SK-N-SH (cell line): ENCODE measurements at places on chromosomes 3 and 15. TPM values are rescaled to one million over a fixed set of nuclear protein-coding genes. Genes with fewer than 3 reads are reported as not detected.

Gene UCN2
- 0.50 and 0.69 TPM in 2 replicates for polyA plus RNA-seq

DNA sequence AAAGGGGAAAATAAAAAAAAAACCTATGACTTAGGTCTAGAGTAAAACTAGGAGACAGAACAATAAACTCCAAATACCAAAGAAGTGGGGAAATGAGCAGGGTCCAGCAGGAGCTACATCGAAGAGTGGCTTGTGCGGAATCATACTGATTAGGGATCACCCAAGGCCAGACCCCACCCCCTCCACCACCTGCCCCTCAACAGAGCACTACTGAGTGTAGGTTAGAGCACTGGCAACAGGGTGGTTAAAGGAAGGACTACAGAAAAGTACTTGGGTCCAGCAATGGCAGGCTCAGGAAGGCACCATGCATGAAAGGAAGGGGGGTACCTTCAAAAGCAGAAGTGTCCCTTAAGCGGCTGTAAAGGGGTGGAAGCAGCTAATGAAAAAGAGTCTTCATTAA is 96.2 kb downstream of the UBE3A start:
- H3K4me3 ChIP-seq = no peak overlapping the region
- peaks cover 47% of the 10 kb centered on the region for H3K36me3 ChIP-seq
- no peaks in the 10 kb centered on the region for H3K27me3 ChIP-seq

DNA sequence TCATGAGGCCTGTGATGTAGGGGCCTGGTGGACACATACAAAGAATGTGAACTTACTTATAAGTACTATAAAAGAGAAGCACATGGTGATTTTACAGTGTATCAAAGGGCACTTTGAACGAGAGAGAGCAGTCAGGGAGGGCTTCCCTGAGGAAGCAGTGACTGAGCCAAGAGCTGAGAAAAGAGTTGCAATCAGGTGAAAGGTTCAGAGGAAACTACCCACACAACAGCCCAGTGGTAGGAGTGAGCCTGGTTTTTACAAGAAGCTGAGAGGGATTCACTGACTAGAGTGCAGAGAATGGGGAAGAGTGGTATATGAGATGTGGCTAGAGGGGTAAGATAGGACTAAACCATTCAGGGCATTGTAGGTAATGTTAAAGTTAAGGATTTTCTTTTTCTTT is 57.1 kb downstream of the CALML4 start:
- DNase-seq = no peak
- no peak overlapping the region for H3K4me3 ChIP-seq

DNA sequence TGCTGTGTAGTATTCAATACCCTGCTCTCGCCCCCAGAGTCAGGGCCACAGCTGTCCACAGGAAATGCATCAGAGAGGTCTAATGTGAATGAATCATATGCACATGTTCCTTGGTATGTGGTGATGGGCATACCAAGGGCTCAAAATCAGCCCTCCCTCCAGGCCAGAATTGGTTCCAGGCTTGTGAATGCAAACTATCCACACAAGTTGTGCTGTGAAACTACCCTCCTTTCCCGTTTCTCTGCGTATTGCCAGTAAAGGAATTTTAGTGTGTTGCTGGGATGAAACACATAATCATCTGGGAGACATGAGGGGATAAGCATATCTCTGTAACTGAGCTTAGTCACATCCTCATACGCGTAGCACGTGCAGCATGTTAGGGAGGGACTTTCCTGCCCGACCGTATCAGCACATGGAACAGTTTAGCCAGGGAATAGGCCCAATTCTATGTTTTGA is 9.2 kb upstream of the MME start:
- H3K4me3 ChIP-seq = no peak overlapping the region
- H3K4me1 ChIP-seq = peaks cover 12% of the 10 kb centered on the region; the same call in 1 of the 2 replicates
- H3K36me3 ChIP-seq = no peaks in the 10 kb centered on the region
- peak; percentile 20 for DNase-seq
- H3K27me3 ChIP-seq = no peaks in the 10 kb centered on the region

DNA sequence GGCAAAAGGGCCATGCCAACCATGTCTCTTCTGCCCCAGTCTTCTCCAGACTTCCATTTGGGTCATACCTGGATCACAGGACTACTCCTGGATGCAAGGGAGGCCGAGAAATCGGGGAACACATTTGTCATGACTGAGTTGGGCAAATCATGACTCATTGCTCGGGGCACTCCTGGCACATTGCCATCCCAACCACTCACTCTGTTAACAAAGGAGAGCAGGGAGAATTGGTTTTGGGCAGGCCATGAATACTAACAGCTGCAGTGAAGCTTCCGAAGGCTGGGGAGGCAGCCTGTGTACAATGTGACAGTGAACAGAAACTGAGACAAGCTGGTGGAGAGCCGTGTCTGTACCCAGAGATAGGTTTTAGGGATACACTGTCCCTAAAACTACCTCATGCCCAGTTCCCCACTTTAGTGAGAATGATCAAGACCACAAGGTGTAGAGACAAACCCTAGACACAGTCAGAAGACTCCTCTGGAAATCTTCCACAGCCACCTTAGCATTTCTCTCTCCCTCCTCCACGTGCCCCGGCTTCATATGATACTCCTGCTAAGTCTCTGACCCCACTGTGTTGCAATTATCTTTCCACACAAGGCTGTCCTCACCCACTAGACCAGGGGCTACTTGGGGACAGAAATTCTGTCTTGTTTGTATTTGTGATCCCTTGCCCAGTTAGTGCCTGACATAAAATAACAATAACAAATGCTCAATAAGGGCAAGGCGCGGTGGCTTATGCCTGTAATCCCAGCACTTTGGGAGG is 10.5 kb upstream of the BUB1B start:
- DNase-seq = no peak
- no peak overlapping the region for H3K27ac ChIP-seq
- H3K36me3 ChIP-seq = no peaks in the 10 kb centered on the region
- no peak overlapping the region for H3K4me3 ChIP-seq
- peaks cover 4% of the 10 kb centered on the region; the same call in 1 of the 2 replicates for H3K4me1 ChIP-seq

DNA sequence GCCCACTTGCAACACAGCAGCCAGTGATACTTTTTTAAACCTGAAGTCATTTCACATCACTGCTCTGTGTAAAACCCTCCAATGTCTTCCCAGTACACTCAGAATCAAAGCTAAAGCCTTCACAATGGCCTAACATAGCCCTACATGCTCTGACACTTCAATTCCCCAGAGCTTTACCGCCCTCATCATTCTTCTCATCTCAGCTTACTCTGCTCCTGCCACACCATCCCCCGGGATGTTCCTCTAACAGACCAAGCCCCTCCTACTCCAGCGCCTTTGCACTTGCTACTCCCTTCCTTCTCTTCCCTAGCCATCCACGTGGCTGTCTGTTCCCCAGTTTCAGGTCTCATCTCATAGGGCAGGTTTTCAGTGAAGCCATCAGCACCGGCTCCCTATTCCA is 194.0 kb downstream of the SSR3 start:
- no peaks in the 10 kb centered on the region for H3K27me3 ChIP-seq
- no peak overlapping the region for H3K27ac ChIP-seq
- DNase-seq = no peak
- no peak overlapping the region for H3K4me3 ChIP-seq

- DNase-seq = peak; percentile 88
- H3K4me3 ChIP-seq = no peak overlapping the region
- H3K36me3 ChIP-seq = no peaks in the 10 kb centered on the region
- H3K27me3 ChIP-seq = no peaks in the 10 kb centered on the region
These were observed 44.8 kb downstream of the CYP11A1 start for GRCh38 chr15:74322558-74323180.

GRCh38 chr15:67882487-67883233 is 42.8 kb upstream of the RNU6-1 start:
- H3K27ac ChIP-seq = peak overlapping the region; percentile 26; the same call in 1 of the 2 replicates
- no peaks in the 10 kb centered on the region for H3K36me3 ChIP-seq
- H3K4me1 ChIP-seq = peaks cover 6% of the 10 kb centered on the region
- H3K4me3 ChIP-seq = no peak overlapping the region

DNA sequence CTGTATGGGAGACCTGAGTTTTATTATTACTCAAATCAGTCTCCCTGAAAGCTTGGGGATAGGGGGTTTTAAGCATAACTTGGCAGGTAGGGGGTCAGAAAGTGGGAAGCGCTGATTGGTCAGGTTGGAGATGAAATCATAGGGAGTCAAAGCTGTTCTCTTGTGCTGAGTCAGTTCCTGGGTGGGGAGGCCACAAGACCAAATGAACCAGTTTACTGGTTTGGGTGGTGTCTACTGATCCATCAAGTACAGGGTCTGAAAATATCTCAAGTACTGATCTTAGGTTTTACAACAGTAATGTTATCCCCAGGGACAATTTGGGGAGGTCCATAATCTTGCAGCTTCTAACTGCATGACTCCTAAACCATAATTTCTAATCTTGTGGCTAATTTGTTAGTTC is 17.8 kb upstream of the IQCF6 start:
- no peaks in the 10 kb centered on the region for H3K36me3 ChIP-seq
- H3K4me3 ChIP-seq = no peak overlapping the region
- no peaks in the 10 kb centered on the region for H3K4me1 ChIP-seq
- H3K27me3 ChIP-seq = no peaks in the 10 kb centered on the region; the same call in 1 of the 2 replicates

DNA sequence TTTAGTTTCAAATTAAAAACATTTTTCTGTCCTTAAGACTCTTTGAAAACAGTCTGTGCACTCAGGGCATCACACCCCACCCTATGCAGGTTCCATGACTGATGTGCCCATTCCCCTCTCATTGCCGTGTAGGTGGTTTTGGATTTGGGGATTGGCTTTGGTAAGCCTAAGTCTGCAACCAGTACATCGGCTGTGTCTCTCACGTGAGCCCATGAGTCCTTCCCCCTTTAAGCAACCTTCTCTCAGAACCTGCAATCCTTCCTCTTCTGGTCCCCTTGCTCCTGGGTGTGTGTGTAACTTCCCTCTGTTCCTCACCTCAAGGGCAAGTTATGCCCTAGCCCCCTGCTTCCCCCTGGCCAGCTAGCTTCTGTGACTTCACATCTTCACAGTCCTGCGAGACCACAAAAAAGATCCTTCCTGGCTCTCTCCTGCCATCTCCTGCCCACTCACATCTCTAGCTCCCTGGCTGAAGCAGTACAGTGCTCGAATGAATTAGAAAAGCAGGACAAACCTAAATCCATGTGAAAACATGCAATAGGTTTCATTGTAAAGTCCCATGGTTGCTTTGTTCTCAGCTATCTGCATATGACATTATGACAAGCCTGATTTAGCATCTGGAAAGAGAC is 126.7 kb downstream of the UACA start:
- no peaks in the 10 kb centered on the region for H3K27me3 ChIP-seq
- DNase-seq = peak; percentile 46
- no peaks in the 10 kb centered on the region for H3K36me3 ChIP-seq
- no peak overlapping the region for H3K4me3 ChIP-seq
- H3K27ac ChIP-seq = no peak overlapping the region

- no peak overlapping the region for H3K27ac ChIP-seq
- DNase-seq = no peak
- H3K4me1 ChIP-seq = no peaks in the 10 kb centered on the region
These were observed 535.1 kb upstream of the NR2F2 start for GRCh38 chr15:95795386-95795785.

Gene RNU5B-1
- not detected in 2 replicates for polyA plus RNA-seq

Gene ATP13A5
- not detected in 2 replicates for polyA plus RNA-seq

DNA sequence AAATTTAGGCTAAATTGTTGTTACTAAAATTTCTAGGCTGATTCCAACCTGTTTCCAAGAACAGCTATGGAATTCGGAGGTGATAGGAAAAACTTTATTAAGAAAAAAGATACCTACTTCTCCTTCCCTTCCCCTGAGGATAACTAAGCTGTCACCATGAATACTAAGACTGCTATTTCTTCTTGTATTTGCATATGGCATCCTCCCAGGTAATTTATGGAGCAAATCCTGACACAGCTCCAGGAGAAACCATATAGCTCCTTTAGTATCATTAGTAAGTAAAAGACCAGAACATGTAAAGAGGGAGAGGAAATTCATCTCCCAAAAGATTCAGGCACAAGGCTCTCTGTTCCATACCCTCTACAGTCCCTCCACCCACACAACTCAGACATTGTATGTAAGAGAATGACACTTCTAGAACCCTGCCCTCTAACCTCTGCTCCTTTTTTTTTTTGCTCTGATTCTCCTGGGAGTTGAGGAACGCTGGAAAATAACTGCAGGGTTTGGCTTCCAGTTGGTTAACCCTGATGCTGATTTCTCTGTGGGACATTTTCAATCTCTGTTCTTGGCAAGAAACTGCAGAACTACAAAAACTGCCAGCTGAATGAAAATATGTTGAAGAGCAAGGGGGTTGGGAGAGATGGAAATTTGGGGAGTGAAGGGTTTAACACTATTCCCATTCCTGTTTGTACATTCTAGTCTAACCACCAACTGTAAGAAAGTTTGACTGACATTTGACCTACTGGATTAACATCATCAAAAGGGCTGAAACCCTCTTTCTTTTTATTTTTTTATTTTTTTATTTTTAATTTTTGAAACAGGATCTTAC is 14.2 kb upstream of the MAGI1 start:
- H3K27me3 ChIP-seq = no peaks in the 10 kb centered on the region
- H3K36me3 ChIP-seq = no peaks in the 10 kb centered on the region
- H3K4me3 ChIP-seq = no peak overlapping the region
- H3K4me1 ChIP-seq = peaks cover 9% of the 10 kb centered on the region
- DNase-seq = no peak

- no peak for DNase-seq
- H3K4me1 ChIP-seq = peaks cover 18% of the 10 kb centered on the region
- no peak overlapping the region for H3K4me3 ChIP-seq
- H3K36me3 ChIP-seq = peaks cover 8% of the 10 kb centered on the region
These were observed 71.9 kb downstream of the PFN2 start for GRCh38 chr3:149898771-149899170.

GRCh38 chr3:156465194-156465593 is 89.7 kb downstream of the SSR3 start:
- H3K4me3 ChIP-seq = no peak overlapping the region
- no peak overlapping the region for H3K27ac ChIP-seq
- peaks cover 22% of the 10 kb centered on the region; the same call in 1 of the 2 replicates for H3K36me3 ChIP-seq
- DNase-seq = no peak

DNA sequence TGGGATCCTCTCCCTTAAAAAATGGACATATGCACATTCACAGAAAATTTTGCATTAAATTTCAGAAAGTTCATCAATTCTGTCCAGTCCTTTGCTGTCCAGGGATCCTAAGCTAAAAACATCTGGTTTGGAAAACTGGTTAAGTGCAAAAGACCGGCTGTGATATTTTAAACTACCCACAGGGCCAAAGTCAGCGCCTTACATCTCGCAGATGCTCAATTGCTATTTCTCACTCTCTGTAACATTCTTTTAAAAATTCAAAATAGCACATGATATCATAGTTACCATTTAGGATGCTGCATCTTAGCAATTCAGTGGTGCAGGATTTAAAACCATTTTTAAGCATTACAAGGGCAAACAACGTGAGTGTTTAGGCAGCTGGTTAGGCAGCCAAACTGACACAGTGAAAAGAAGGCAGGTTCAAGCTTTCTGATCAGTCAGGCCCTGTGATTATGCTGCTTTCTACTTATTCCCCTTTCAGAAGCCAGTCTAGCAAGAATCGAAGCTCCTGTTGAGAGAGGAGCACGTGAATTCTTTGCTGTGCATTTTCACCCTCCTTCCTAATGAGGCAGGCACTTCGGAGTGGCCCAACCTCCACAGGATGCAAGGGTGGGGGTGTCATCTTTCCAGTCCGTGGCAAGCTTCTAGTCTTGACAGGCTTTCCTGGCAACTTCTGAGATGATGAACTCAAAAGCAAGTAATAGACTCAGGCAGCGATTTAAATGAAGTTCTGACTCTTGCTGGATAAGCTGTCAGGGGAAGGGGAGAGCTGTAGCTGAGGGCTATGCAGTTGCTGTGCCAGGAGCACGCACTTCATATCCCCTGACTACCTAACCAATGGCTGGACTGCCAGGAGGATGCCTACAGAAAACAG is 8.8 kb downstream of the PRICKLE2 start:
- no peak overlapping the region for H3K27ac ChIP-seq
- H3K27me3 ChIP-seq = no peaks in the 10 kb centered on the region
- H3K4me1 ChIP-seq = peaks cover 28% of the 10 kb centered on the region
- H3K4me3 ChIP-seq = no peak overlapping the region
